Posterior cingulate gyrus (tissue), 11 donors: ENCODE measurements at places on chromosomes 16 and 17.

DNA sequence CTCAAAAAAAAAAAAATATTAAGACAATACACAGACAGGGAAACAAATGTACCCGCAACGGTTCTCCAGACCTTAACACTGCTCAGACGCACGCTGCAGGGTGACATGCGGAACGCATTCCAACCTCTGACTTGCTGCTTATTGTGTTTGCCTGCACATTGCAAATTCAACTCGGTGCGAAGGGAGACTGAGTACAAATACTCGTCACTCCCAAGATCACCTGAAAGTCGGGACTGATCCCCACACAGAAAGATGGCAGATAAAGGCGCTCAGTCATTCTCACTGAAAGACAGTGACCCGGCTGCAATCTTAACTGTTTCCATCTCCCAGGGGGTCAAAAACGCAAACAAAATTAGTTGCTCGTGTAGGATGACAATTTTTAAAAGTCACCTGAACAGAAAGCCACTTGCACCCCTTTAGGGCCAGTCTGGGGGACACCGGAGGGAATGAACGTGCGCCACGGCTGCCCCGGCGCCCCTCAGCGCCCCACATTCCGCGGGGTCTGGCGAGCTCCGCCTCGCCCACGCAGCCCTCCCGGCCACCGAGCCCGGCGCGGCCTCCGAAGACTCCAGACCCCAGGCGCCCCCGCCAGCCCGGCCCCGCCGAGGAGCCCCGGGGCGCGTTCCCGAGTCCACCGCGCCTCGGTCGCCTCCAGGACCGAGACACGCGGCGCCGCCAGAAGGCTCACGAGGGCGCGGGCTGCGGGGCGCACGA lies 589 bp downstream of the CLCN7 start:
- DNase-seq = no peak

DNA sequence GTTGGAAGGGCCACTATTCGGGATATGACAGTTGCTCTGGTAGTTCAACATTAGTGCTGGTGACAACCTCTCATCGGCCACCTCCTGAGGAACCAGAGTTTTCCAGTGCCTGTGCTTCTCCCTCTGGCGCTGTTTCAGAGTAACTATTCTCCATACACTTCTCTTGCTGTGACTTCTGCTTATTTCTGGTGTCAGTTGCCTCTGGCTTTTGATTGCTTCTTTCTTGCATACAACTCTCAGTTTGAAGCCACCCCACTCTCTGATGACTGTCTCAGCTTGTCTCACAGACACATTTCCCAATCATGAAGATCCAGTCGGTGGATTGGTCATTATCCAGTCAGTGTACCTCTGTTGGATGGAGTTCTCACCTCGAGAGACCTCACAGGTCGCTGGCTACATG lies 3.4 kb upstream of the TM4SF5 start:
- DNase-seq = no peak

DNA sequence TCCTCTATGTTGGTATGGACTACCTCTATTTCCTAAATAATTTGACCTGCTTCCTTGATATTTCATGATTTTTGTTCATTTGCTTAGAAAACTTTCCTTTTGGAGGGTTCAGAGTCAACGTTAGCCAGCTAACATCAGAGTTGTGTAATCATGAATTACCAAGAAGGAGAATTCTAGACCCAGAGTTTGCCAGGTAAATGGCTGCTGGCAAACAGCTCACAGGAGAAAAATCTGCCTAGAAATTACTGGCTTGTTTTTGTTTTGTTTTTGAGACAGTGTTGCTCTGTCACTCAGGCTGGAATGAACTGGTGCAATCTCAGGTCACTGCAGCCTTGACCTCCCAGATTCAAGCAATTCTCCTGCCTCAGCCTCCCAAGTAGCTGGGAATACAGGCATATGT lies 111.4 kb upstream of the SALL1 start:
- no peak for DNase-seq

DNA sequence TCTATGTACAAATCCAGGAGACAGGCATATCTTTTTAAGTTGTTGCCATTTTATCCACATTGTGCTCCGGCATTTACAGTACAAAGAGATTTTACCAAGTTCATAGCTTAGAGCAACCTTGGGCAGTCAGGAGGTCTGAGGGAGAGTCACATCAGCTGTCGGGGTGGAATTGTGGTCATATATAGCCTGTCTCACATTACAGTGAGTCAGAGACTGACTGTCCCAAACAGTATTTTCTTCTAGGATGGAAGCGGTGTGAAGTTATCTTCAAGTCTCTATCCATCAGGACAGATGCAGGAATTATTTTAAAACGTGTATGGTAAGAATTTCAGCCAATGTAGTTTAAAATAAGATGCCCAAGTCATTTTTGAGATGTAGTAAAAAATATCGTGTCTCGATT lies 53.0 kb downstream of the GPRC5B start:
- DNase-seq = no peak

DNA sequence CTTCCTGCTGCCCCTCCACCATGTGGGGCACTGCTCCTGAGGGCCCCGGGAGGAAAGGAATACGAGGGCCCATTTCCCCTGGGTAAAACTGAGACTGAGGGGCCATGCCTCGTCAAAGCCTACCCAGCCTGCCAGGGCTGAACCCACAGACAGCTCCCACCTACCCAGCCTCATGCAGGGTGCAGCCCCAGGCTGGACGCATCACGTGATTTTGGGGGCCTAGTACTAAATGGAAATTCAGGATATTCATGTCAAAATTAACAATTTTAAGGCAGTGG lies 3.4 kb upstream of the OSGIN1 start:
- no peak for DNase-seq

- no peak for DNase-seq
Measured at GRCh38 chr16:13956635-13957196, 36.8 kb downstream of the ERCC4 start.

- no peak for DNase-seq
Measured at GRCh38 chr16:50245417-50246298, 20.7 kb upstream of the ADCY7 start.

- no peak for DNase-seq
Measured at GRCh38 chr16:57024894-57025680, 35.7 kb downstream of the NLRC5 start.

DNA sequence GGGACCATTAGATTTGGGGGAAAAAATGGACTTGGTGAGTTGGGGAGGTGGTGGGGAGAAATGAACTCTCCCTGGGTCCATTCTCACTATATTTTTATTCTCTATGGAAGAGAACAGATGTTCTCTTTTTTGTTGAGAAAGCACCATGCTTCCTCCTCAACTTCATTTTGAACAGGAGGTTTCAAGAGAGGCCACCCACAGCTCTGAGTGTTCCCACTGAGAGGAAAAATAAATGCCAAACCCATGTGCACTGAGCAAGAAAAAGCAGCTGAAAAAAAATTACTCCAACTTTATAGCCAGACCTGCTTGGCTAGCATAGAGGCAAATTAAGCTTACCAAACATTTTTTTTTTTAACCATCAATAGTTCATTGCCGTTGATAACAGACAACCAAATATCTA lies 883.6 kb downstream of the KCNJ2 start:
- DNase-seq = no peak

DNA sequence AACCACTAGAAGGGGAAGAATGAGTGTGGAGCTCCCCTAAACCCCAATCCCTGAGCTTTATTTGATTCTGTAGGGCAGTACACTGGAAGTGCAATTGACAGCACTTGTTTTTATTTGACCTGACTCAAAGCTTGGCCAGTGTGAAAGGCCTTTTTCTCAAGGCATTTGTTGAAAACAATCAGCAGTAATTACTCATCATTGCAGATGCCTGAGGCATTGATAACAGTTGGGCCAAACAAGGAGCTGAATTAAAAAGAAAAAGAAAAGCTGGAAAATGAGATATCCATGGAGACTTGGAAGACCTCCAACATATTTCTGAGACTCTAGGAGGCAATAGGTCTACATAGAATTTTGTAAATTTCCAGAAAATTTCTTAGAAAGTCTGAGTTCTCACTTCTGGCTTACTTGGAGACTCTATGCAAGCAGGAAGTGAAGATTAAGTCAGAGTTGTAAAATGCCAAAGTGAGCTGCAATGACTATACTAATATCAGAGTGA lies 200.8 kb upstream of the KCNJ16 start:
- DNase-seq = no peak

DNA sequence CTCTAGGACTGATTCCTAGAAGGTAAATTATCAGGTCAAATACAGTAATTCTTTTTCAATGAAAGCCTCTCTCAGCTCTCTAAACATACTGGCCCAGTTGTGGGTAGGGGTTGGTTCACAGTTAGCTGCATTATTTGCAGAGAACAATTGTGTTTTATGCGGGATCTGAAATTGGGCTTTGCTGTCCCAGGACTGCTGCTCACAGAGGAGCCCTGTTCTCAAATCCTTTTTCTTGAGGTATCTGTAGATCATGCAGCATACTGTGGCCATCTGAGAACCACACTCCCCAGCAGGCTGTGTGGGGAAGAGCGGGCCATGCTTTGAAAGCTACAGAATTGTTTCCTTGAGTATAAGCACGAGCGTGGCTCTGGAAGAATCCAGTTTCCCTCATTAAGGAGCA lies 17.5 kb downstream of the MTHFSD start:
- DNase-seq = no peak

- no peak for DNase-seq
Measured at GRCh38 chr17:57470906-57471305, 214.6 kb downstream of the MSI2 start.

DNA sequence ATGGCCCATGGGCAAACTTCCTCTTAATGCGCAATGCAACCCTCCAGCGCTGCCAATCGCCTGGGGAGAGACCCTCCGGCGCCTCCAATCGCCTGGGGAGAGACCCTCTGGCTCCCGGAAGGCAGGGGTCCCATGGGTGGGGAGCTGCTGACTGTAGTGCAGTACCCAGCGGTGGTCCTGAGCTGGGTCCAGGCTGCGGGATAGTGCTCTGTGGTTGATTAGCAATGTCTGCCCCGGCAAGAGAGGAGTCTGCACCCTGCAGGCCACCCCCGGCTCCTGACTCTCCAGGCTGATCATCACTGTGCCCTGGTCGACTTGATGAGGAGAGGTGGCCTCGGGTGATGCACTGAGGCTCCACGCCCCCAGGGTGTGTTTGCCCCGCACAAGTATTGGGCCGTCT lies 44.6 kb upstream of the ZNF469 start:
- peak; percentile 77 for DNase-seq

DNA sequence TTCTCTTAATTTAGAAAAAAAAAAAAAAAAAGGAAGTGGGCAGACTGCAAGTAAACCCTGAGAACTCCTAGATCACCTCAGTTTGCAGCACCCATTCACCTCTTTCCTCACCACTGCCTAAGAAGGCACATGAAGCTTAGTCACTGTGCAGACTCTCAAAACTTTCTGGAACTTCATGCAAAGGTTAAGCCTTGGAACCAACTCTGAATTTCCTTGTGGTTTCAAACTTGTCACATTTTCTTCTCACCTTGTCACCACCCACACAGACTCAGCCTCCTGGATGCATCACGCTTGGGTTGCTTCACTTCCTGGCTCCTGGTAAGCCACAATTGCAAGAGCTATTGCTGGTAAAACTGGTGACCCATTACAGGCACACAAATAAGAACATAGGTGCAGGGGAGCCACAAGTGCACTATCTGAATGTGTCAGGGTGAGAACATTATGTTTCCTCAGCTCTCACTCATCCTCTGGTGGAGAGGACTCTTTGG lies 15.0 kb upstream of the CPD start:
- no peak for DNase-seq

DNA sequence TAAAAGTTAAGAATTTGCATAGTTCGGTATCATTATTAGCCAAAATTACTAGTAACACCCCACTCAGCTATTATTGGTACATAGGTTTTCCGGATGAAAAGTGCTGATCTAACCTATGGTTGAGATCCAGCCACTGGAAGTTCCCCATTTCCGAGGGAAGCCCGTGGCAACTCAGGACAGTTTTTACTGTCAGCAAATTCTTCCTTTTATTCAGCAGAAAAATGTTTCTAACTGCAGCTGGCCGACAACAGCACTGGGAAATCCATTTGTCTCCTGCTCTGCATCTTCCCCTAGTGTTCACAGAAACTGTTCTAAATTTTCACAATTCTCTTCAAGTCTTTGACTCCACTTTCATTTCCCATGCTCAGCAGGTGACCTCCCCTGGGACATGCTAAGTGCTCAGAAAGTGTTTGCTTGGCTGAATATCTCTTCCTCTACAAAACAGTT lies 15.5 kb upstream of the MMD start:
- DNase-seq = no peak

DNA sequence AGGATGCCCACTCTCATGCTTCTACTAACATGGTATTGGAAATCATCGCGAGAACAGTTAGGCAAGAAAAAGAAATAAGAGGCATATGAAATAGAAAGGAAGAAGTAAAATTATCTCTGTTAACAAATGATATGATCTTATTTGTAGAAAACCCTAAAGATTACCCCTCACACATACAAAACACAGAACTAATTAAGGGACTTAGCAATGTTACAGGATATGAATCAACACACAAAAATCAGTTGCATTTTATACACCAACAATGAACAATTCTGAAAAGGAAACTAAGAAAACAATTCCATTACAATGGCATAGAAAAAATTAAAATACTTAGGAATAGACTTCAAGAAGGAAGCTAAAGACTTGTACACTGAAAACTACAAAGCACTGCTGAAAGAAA lies 2.7 kb upstream of the CAPNS2 start:
- DNase-seq = no peak

GRCh38 chr17:31394544-31394943 lies 3.1 kb downstream of the RAB11FIP4 start:
- DNase-seq = peak; percentile 94

DNA sequence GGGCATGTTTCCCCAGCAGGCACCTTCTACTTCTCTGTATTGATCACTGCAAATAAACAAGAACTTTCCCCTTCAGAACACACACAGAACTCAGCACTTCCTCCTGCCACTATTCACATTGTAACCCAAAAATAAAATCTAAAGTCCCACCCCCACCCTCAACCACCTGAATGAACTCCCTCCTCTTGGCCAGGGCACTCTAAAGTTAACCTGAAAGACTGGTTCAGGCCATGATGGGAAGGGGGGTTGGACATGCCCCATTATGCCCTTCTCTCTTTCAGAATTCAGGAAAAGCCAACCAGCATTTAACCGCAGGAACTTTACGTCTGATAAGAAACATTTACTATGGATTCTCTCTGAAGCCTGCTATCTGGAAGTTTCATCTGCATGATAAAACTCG lies 27.4 kb upstream of the CCL2 start:
- no peak for DNase-seq

DNA sequence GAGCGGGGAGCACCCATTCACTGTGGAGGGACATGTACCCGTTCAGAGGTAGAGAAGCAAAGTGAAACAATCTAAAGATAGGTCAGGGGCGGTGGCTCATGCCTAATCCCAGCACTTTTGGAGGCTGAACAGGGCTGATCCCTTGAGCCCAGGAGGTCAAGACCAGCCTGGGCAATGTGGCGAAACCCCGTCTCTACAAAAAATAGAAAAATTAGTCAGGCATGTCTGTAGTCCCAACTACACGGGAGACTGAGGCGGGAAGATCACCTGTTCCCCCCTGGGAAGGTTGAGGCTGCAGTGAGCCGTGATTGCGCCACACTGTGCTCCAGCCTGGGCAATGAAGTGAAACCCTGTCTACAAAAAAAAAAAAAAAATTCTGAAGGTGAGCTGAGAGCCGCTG lies 21.7 kb downstream of the MYL4 start:
- DNase-seq = no peak

- no peak for DNase-seq
Measured at GRCh38 chr16:72962347-72962746, 85.6 kb downstream of the ZFHX3 start.

- no peak for DNase-seq
Measured at GRCh38 chr17:80987941-80988461, 3.6 kb upstream of the CHMP6 start.
